ENCODE measurements at places on chromosomes 12 and 14. TPM values are rescaled to one million over a fixed set of nuclear protein-coding genes. Genes with fewer than 3 reads are reported as not detected.

Gene HHIPL1
- 17.9 TPM for total RNA-seq

Gene LHX5
- total RNA-seq, result not detected

Gene CDK2
- total RNA-seq, result 14.1 TPM

Gene PLBD1
- total RNA-seq, result 3.1 TPM

Gene RD3L
- not detected for total RNA-seq

Gene KLRC1
- total RNA-seq, result not detected

Gene AQP5
- total RNA-seq, result not detected

Gene ALDH2
- total RNA-seq, result 13.1 TPM

Gene CISTR
- total RNA-seq, result not detected

Gene GPRC5A
- total RNA-seq, result 0.32 TPM

Gene IFNG-AS1
- not detected for total RNA-seq

Gene AKAP3
- total RNA-seq, result 2.7 TPM

Gene SLC7A7
- 10.2 TPM for total RNA-seq

Gene RAB21
- 23.1 TPM for total RNA-seq

Gene PLEKHH1
- 0.32 TPM for total RNA-seq

Gene FOXN4
- total RNA-seq, result not detected

Gene NDRG2
- 1.5 TPM for total RNA-seq

Gene PZP
- total RNA-seq, result not detected

Gene KITLG
- 131 TPM for total RNA-seq

Gene FSCB
- not detected for total RNA-seq

Gene UTP20
- 16.9 TPM for total RNA-seq

Gene ANKRD52
- total RNA-seq, result 22.3 TPM

Gene LRRC10
- not detected for total RNA-seq

Gene KSR2
- 0.16 TPM for total RNA-seq

Gene C12orf50
- not detected for total RNA-seq

Gene DCAF11
- 63.8 TPM for total RNA-seq

Measured in hair follicle dermal papilla cell (primary cell).